ENCODE measurements at places on chromosomes 3 and 15.

DNA sequence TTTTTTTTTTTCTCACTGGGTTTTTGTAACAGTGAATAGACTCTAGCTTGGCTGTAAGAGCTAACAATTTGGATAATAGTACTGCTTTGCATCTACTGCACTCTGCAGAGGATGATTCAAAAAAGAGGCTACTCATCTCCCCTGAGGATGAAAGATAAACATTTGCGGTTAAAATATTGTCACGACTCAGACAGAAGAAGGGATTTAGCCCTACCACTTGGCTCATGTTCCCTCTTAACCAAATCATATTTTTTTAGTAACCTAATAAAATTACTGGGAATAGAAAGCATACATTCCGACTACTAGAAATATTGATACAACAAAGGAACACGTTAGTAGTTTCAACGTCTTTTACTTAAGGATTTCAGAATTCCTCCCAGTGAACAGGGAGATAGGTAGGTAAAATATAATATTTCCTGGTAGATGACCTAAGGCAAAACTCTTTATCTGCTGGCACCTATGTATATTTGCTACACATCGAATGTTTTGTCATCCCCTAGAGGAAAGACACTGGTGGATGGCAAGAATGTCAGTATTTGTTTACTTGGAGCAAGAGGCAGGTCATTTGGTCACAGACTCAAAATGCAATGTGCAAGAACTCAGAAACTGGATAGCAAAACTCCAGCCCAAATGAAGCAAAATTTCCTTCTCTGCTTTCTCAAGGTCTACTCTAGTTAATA is 110.8 kb downstream of the GREM1 start:
- DNase-seq = no peak

- no peak for DNase-seq
These were observed 13.2 kb upstream of the PODXL2 start for GRCh38 chr3:127615631-127616305.

DNA sequence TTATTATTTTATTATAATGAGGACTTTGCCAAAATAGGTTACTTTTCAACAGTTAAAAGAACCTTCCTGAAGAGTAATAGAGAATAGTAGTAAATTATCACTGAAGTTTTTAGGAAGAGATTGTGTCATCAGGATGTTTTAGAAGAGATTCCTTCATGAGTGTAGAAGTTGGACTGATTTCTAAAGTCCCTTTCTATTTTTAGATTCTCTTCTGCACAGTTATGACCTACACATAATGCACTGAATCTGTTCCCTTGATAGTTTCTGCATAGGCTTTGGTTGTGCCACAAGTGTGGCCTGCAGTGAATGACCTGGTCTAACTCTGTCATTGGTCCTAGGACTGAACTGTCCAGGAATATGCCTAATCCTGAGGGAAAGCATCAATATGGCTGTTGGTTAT is 23.9 kb downstream of the SLC35A5 start:
- no peak for DNase-seq

GRCh38 chr3:175495331-175495730 is 636.2 kb downstream of the NAALADL2 start:
- DNase-seq = peak; percentile 22

- DNase-seq = no peak
These were observed 3.5 kb upstream of the FYTTD1 start for GRCh38 chr3:197746209-197746608.

- no peak for DNase-seq
These were observed 24.5 kb downstream of the HHLA2 start for GRCh38 chr3:108320746-108321350.

GRCh38 chr15:89743594-89743993 is 7.5 kb downstream of the MESP1 start:
- DNase-seq = peak; percentile 10

- no peak for DNase-seq
These were observed 102.4 kb downstream of the MYLK start for GRCh38 chr3:123781571-123782275.

GRCh38 chr3:124281453-124282316 is 289.8 kb upstream of the ROPN1 start:
- DNase-seq = peak; percentile 42

All from GM13977 (cell line).